Breast epithelium (tissue), 4 donors: ENCODE measurements at places on chromosomes 4 and X. TPM values are rescaled to one million over a fixed set of nuclear protein-coding genes. Genes with fewer than 3 reads are reported as not detected.

The PRRG1 gene
- 15.2 TPM for total RNA-seq

The SLC10A7 gene
- total RNA-seq, result 25.8 TPM

DNA sequence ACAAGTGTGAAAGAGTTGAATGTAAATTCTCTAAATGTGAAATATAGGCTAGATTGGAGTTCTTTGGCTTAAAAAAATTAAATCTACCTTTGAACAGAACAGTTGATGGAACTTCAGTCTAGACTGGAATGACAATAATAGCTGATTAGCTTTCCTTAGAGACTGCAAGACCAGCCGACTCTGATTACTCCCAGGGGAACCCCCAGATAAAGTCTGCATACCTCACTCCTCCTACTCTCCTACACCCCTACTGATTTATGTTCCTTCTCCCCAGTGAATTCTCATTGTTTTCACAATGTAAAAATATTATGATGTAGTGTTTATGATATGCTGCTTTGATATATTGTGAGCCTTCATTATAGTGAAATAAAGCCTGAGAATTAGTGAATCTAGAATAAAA is 241.3 kb downstream of the CFAP299 start:
- no peak for DNase-seq

- DNase-seq, result no peak
Measured at GRCh38 chrX:34624416-34624815, 32.7 kb downstream of the TMEM47 start.

GRCh38 chr4:138892483-138893407 is 122.8 kb upstream of the NOCT start:
- DNase-seq, result no peak

The CHST7 gene
- 81.6 TPM for total RNA-seq

The VGLL1 gene
- 2.5 TPM for total RNA-seq

GRCh38 chr4:188143731-188144130 is 4.5 kb downstream of the TRIML1 start:
- DNase-seq, result no peak
